ENCODE measurements at places on chromosomes 7 and 10. TPM values are rescaled to one million over a fixed set of nuclear protein-coding genes. Genes with fewer than 3 reads are reported as not detected.

DNA sequence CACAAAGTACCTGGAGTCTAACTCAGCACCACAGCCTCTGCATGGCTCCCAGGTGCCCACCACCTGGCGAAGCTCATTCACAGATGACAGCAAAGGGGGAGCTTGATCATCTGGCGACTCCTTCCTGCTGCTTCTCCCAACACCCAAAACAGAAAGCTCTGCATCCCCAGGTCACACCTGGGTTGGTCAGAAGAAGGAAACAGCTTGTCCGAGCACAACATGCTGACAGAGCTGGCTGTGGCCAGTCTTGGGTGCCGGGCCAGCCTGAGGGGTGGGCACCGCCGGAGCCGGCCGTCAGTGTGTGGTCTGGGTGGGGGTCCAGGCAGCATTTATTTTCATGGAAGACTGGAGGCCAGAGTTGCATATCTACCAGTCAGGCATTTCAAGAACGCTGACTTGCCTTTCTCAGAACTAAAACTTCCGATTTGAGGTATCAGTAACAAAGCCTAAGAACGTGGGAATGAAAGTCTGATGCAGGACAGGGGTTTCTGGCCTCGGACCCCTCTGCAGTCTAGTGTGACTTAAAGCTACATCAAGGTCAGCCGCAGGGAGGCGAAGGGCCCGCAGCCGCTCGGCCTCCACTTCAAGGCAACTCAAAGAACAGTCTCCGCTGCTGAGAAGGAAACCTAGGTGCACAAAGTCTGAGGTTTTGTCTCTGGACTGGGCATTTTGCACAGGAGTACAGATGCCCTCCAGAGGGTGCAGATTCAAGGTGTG is 109.6 kb downstream of the CYTH3 start:
- H3K4me1 ChIP-seq = peaks cover 6% of the 10 kb centered on the region
- H3K27me3 ChIP-seq = peaks cover 2% of the 10 kb centered on the region
- DNase-seq = no peak
- no peak overlapping the region for H3K27ac ChIP-seq

The PLAU gene
- total RNA-seq = 19.5 TPM

The AMZ1 gene
- 0.05 TPM for total RNA-seq

- H3K4me3 ChIP-seq = peak overlapping the region; percentile 99
- peaks cover 30% of the 10 kb centered on the region for H3K4me1 ChIP-seq
- H3K27me3 ChIP-seq = peaks cover 12% of the 10 kb centered on the region
- DNase-seq = peak; percentile 56
- H3K27ac ChIP-seq = peak overlapping the region; percentile 99
These were observed 871 bp downstream of the ST7 start for GRCh38 chr7:116953906-116954838.

GRCh38 chr10:93954299-93954698 is 39.4 kb upstream of the PLCE1 start:
- no peaks in the 10 kb centered on the region for H3K4me1 ChIP-seq
- H3K36me3 ChIP-seq = no peaks in the 10 kb centered on the region
- no peak overlapping the region for H3K4me3 ChIP-seq
- no peak for DNase-seq
- no peak overlapping the region for H3K27ac ChIP-seq

The IFIT5 gene
- total RNA-seq = 8.2 TPM

The AEBP1 gene
- 22.2 TPM for total RNA-seq

- H3K4me3 ChIP-seq = no peak overlapping the region
- H3K27me3 ChIP-seq = peaks cover 2% of the 10 kb centered on the region
- no peaks in the 10 kb centered on the region for H3K4me1 ChIP-seq
These were observed 624.8 kb downstream of the GRID1 start for GRCh38 chr10:85741626-85742300.

All from endothelial cell (in vitro differentiated cells).